Vagina (tissue), 2 donors: ENCODE measurements at places on chromosomes 5 and 9.

DNA sequence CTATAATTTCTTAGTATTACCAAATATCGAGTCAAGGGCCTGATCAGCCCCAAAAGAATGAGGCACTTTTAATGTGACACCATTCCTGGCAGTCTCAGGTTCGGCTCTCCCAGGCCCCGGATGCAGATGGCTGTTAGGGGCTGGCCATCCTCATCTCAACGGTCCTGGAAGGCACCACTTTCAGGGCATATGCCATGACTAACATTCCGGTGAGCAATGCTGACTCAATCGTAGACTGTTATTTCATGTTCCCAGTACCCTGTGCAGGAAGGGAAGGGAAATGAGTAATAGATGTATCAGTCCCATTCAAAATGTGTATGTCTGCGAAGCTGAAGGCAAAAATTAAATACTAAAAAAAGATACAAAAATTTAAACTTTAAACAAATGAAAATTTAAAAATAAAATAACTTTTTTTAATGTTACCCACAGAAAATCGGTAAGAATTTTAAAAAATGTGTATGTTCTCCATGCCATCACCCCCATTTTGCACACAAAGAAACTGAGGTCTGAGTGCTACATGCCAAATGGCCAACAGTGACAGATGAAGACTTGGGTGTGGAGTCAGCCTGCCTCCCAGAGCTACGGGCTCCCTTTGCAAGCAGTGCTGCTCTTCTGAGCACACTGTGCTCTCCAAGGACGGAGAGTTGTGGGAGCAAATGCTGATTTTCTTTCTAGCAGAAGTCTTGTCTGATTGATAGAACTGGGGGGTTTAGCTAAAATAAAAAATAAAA, 79.0 kb downstream of the GLDC start:
- no peaks in the 10 kb centered on the region for H3K36me3 ChIP-seq
- peaks cover 25% of the 10 kb centered on the region for H3K4me1 ChIP-seq
- no peaks in the 10 kb centered on the region for H3K27me3 ChIP-seq
- no peak overlapping the region for H3K27ac ChIP-seq

DNA sequence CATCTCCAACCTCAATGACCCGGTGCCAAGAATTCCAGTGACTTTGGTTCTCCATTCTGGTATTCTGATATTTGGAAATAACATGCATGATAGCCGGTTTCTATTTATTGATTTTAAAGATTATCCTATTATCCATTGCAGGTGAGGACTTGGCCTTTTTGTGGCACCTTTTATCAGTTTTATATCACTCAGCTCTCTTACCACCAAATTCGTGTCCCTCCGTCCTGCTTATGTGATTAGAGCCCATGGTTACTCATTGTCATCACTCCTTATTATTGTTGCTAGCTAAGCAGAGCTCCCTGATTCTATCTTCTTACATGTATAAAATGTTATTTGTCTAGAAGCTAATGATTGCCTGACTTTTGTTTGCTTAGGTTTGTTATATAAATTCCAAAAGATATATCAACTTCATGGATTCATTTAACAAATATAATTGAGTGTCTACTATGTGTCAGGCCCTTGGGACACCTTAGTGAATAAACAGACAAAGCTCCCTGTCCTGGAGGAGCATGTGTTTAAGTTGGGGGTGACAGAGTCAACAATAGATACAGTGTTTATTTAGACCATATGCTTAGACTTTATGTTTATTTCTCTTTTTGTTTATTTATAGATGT, 138.2 kb downstream of the ADAMTS16 start:
- DNase-seq: no peak
- H3K36me3 ChIP-seq: no peaks in the 10 kb centered on the region
- H3K4me3 ChIP-seq: no peak overlapping the region
- H3K27me3 ChIP-seq: no peaks in the 10 kb centered on the region
- H3K4me1 ChIP-seq: no peaks in the 10 kb centered on the region
- no peak overlapping the region for H3K27ac ChIP-seq

DNA sequence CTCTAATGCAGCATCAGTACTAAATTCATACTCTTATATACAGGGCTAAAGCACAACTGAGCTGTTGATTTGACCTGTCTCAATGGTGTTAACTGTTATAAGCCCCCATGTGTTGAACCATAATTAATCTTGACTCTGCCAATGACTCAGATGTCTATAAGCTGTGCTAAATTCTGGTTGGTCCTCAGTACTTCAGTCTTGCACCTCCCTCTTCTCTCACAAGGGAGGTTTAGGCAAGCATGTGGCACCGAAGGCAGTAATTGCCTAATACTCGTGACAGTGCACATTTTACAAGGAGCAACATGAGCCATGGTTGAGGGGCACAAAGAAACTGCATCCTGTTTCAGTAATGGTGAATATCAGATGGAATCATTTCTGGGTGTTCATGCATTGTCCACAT, 255.9 kb downstream of the TRPM3 start:
- DNase-seq: no peak
- no peaks in the 10 kb centered on the region for H3K27me3 ChIP-seq
- H3K27ac ChIP-seq: no peak overlapping the region
- H3K36me3 ChIP-seq: no peaks in the 10 kb centered on the region
- no peak overlapping the region for H3K4me3 ChIP-seq
- H3K4me1 ChIP-seq: no peaks in the 10 kb centered on the region

- no peaks in the 10 kb centered on the region for H3K4me1 ChIP-seq
- H3K36me3 ChIP-seq: no peaks in the 10 kb centered on the region
- H3K27ac ChIP-seq: no peak overlapping the region
These were observed 94.1 kb upstream of the LIFR start for GRCh38 chr5:38650540-38650939.
